Right lobe of liver (tissue), 6 donors: ENCODE measurements at places on chromosomes 16 and 17. TPM values are rescaled to one million over a fixed set of nuclear protein-coding genes. Genes with fewer than 3 reads are reported as not detected.

GRCh38 chr17:19629449-19629848 lies 19.1 kb upstream of the ALDH3A2 start:
- DNase-seq = no peak
- H3K27ac ChIP-seq = no peak overlapping the region
- H3K27me3 ChIP-seq = no peaks in the 10 kb centered on the region
- H3K4me3 ChIP-seq = no peak overlapping the region

The PYDC1 gene
- total RNA-seq = not detected

- no peak overlapping the region for H3K4me3 ChIP-seq
- H3K27ac ChIP-seq = no peak overlapping the region
- no peak for DNase-seq
- H3K36me3 ChIP-seq = no peaks in the 10 kb centered on the region
- H3K27me3 ChIP-seq = no peaks in the 10 kb centered on the region
Measured at GRCh38 chr16:69930117-69930776, 20.9 kb upstream of the CLEC18A start.

- H3K4me3 ChIP-seq = no peak overlapping the region
- no peak overlapping the region for H3K27ac ChIP-seq
- no peaks in the 10 kb centered on the region for H3K4me1 ChIP-seq
Measured at GRCh38 chr17:364766-365165, 12.2 kb upstream of the RPH3AL start.

- DNase-seq = no peak
- peaks cover 8% of the 10 kb centered on the region for H3K27me3 ChIP-seq
- H3K36me3 ChIP-seq = no peaks in the 10 kb centered on the region
- no peak within 1 kb of the TSS for H3K27ac ChIP-seq
Measured at GRCh38 chr17:81166033-81166492, at the start of gene AATK. AATK (minus strand) TSS chr17:81166221; CDS start chr17:81165992, 229 bp downstream.

The SOX8 gene
- 0.09 TPM for total RNA-seq

The OSGIN1 gene
- total RNA-seq = 40.1 TPM

The TLCD3B gene
- not detected for total RNA-seq

- H3K4me3 ChIP-seq = no peak overlapping the region
- peak overlapping the region; percentile 91 for H3K27ac ChIP-seq
- no peak for DNase-seq
- no peaks in the 10 kb centered on the region for H3K36me3 ChIP-seq
- H3K27me3 ChIP-seq = no peaks in the 10 kb centered on the region
- peaks cover 2% of the 10 kb centered on the region for H3K4me1 ChIP-seq
Measured at GRCh38 chr16:70427786-70428177, 11.1 kb downstream of the ST3GAL2 start.

- H3K27me3 ChIP-seq = no peaks in the 10 kb centered on the region
- H3K36me3 ChIP-seq = no peaks in the 10 kb centered on the region
- H3K4me3 ChIP-seq = no peak overlapping the region
- H3K27ac ChIP-seq = no peak overlapping the region
Measured at GRCh38 chr16:84509032-84509950, 4.8 kb upstream of the MEAK7 start.

DNA sequence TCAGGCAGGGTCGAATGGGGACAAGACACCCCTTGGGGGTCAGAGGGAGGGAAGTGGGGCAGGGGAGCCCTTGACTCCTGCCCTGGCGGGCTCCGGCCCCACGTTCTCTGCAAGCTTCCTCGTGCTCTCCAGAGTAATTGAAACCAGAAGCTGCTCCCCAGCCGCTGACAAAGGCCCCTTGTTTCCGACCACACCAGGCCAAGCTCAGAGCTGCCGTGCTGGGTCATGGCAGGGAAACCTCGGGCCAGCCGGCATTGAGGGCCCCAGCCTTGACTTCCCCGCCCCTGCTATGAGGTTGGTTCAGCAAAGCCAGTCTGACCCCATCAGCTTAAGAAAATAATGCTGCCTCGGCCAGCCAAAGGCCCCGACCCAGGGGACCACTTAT lies 43.3 kb downstream of the TIMM22 start:
- peak overlapping the region; percentile 47 for H3K27ac ChIP-seq
- DNase-seq = no peak
- no peaks in the 10 kb centered on the region for H3K27me3 ChIP-seq

GRCh38 chr17:69062860-69063581 lies 2.3 kb upstream of the ABCA9 start:
- DNase-seq = no peak
- no peaks in the 10 kb centered on the region for H3K4me1 ChIP-seq
- no peaks in the 10 kb centered on the region for H3K27me3 ChIP-seq
- H3K36me3 ChIP-seq = no peaks in the 10 kb centered on the region
- no peak overlapping the region for H3K27ac ChIP-seq
- no peak overlapping the region for H3K4me3 ChIP-seq

The HBA1 gene
- total RNA-seq = 8.0 TPM

GRCh38 chr17:27217631-27218030 lies 76.3 kb upstream of the WSB1 start:
- no peaks in the 10 kb centered on the region for H3K27me3 ChIP-seq
- no peak overlapping the region for H3K4me3 ChIP-seq
- DNase-seq = no peak
- H3K27ac ChIP-seq = no peak overlapping the region
- H3K36me3 ChIP-seq = no peaks in the 10 kb centered on the region
- H3K4me1 ChIP-seq = no peaks in the 10 kb centered on the region

DNA sequence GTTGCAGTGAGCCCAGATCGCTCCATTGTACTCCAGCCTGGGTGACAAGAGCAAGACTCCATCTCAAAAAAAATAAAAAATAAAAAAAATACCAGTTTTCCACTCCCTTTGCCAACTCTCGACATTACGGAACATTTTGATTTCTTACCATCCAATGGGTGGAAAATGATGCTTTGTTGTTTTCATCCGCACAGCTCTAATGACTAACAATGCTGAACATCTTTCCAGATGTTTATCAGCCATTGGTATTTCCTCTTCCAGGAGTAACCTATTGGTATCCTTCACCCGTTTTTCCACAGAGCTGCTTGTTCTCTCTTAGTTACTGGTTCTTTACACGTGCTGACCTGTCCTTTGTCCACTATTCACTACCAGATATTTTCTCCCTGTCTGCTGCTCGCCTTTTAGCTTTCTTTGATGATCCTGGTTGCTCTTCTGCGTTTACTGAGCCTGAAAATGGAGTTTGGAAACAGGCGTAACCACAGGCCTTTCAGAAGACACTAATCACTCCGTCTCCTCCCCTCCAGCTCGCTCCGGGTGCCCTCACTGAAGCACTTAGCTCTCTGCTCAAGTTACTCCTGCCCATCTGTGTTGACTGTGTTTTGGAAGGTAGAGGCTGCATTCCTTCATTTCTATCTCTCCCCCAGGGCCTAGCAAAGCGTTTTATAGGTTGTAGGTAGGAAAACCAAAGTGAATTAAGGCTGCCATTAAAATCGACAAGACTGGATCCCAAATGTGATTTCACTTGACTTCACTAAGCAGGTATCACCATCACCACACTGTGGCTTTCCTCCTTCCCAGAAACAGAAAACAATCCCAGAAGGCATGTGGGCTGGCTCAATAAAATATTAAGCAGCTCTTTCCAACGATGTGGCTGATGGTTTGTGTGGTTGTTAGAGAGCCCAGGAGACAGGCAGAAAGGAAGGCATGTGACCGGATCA lies 8.9 kb downstream of the SHPK start:
- no peak overlapping the region for H3K27ac ChIP-seq
- DNase-seq = no peak
- peaks cover 8% of the 10 kb centered on the region for H3K36me3 ChIP-seq
- H3K4me1 ChIP-seq = no peaks in the 10 kb centered on the region
- no peak overlapping the region for H3K4me3 ChIP-seq

The DYNLRB2 gene
- total RNA-seq = not detected

DNA sequence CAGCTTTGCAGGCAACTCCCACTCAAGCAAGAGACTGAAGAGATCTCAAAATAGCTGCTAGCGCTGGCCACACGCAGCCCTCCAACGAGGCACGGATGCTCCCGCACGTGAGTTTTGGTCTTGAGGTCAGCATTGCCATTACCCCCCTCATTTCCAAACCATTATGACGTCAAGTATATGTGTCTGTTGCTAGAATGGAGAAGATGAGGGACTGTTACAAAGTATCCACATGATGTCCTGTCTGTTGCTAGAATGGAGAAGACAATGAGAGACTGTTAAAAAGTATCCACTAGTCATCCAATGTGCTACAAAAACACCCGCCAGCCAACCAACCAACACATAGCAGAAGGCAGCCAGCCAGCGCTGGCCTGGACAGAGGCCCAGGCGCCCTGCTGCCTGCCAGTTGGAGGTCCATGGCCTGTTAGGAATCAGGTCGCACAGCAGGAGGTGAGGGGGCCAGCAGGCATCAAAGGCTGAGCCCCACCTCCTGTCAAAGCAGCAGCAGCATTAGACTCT lies 24.8 kb downstream of the KLHDC4 start:
- H3K36me3 ChIP-seq = no peaks in the 10 kb centered on the region
- H3K4me3 ChIP-seq = no peak overlapping the region
- H3K27me3 ChIP-seq = no peaks in the 10 kb centered on the region
- no peaks in the 10 kb centered on the region for H3K4me1 ChIP-seq
- no peak overlapping the region for H3K27ac ChIP-seq

The CES5A gene
- total RNA-seq = 1.5 TPM

GRCh38 chr16:55539488-55539887 lies 27.0 kb upstream of the CAPNS2 start:
- H3K27ac ChIP-seq = no peak overlapping the region
- no peaks in the 10 kb centered on the region for H3K4me1 ChIP-seq
- no peak for DNase-seq
- no peak overlapping the region for H3K4me3 ChIP-seq
- no peaks in the 10 kb centered on the region for H3K36me3 ChIP-seq

DNA sequence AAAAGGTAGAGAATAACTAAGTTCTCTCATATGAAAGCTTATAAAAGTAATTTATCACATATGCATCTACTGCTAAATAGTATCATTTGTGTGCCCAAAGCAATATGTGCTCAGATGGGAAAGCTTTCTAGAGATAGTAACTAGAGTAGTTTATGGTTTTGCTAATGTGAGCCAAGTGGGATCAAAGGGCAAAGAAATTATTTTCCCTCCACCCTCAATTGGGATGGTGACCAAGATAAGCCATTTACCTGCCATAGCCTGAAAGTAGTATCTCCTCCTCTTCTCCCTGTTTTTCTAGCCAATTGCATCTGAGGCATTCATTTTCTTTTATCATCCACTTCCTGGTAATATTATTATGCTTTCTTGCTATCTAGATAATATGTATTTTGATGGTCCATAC lies 41.9 kb upstream of the KCNJ16 start:
- H3K4me1 ChIP-seq = no peaks in the 10 kb centered on the region
- H3K4me3 ChIP-seq = no peak overlapping the region
- DNase-seq = no peak
- no peak overlapping the region for H3K27ac ChIP-seq
- H3K36me3 ChIP-seq = no peaks in the 10 kb centered on the region

GRCh38 chr17:55433029-55433628 lies 11.5 kb upstream of the MMD start:
- DNase-seq = no peak
- no peak overlapping the region for H3K4me3 ChIP-seq
- H3K27me3 ChIP-seq = no peaks in the 10 kb centered on the region

DNA sequence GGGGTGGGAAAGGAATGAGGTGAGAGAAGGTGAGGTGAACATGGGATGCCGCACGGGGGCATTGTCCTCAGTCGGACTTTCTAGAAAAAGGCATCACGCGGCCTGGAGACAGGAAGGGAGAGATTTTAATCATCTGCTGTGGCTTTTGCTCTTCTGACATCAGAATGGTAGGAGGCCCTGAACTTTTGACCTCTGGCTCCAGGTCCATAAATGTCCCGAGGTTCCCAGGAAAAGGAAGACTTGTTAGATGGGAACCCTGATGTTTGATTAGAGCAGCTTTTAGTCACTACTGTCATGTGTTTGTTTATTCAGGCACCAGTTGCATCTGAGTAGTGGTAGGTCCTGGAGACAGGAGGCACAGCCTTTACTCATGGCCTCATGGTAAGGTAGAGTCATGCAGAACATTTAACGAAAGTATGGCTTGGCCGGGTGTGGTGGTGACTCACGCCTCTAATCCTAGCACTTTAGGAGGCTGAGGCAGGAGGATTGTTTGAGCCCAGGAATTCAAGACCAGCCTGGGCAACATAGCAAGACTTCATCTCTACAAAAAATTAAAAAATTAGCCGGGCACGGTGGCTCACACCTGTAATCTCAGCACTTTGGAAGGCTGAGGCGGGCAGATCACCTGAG lies 203.1 kb downstream of the MSI2 start:
- no peak overlapping the region for H3K4me3 ChIP-seq
- no peaks in the 10 kb centered on the region for H3K27me3 ChIP-seq
- no peak overlapping the region for H3K27ac ChIP-seq
- no peak for DNase-seq

DNA sequence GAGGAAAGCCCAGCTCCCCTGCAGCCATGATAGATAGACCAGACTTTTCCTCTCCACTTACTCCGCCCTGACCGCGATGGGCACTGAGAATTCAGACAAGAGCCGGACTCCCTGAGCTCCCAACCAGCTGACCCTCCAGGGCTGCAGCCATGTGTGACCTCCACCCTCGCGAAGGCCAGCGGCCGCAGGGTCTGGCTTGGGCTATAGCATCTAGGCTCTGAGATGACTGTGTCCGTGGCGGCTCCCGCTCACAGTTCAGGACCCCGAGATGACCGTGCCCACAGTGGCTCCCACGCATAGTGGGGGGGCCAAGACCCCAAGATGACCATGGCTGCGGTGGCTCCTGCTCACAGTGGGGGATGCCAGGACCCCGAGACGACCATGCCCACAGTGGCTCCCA lies 18.0 kb downstream of the ZFPM1 start:
- H3K36me3 ChIP-seq = no peaks in the 10 kb centered on the region
- H3K4me1 ChIP-seq = peaks cover 30% of the 10 kb centered on the region
- DNase-seq = no peak
- H3K27me3 ChIP-seq = no peaks in the 10 kb centered on the region
- H3K4me3 ChIP-seq = no peak overlapping the region
- no peak overlapping the region for H3K27ac ChIP-seq

DNA sequence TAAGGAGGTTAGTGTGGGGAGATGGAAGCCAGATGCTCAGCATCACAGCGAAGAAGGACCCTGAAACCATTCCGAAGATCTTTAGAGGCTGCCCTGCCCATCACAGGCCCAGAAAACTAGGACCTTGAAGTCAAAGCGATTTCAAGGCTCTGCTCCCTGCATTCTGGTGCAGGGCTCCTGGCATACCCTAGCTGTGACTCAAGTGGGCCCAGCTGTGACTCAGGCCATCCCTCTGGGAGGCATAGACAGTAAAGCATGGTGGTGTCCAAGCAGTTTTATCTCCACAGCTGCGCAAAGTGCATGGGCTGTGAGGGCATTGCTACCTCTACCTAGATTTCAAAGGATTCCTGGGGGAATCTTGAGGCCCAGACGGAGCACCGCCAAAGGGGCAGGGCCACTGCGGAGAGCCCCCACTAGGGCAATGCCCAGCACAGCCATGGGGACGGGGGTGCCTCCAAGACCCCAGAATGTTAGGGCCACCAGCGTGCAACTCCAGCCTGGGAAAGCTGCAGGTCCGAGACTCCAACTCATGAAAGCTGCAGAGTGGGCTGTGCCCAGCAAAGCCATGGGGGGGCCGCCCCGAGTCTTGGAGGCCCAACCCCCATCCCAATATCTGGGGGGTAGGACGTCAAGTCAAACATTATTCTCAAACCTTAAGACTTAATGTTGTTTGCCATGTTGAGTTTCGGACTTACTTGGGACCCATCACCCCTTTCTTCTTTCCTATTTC lies 11.7 kb upstream of the ZNF594 start:
- DNase-seq = no peak
- no peak overlapping the region for H3K4me3 ChIP-seq
- no peaks in the 10 kb centered on the region for H3K4me1 ChIP-seq
- no peaks in the 10 kb centered on the region for H3K27me3 ChIP-seq

The CDK5R1 gene
- total RNA-seq = 0.37 TPM

GRCh38 chr17:30160419-30161172 lies 44.0 kb downstream of the NSRP1 start:
- no peak overlapping the region for H3K4me3 ChIP-seq
- H3K27ac ChIP-seq = no peak overlapping the region
- H3K27me3 ChIP-seq = no peaks in the 10 kb centered on the region
- H3K36me3 ChIP-seq = no peaks in the 10 kb centered on the region
- DNase-seq = no peak
